Prostate gland (tissue), 2 donors: ENCODE measurements at places on chromosomes 13 and 19.

DNA sequence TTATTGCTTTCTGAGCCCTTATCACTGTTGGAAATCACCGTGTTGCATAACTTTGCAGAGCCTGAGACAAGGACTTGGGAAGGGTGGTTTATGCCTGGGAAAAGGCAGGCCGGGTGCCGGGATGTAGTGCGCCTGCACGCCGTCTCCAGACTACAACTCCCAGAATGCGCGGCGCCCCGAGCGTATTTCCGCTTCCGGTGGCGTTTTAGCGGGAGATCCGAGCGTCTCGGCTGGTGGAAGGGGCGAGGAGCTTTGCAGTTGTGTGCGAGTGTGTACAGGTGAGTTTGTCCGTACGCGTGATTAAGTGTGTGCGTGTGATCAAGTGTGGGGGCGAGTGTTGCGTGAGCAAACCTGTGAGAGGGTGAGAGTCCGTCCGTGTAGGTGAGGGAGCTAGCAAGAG, 75.4 kb downstream of the PEG3 start:
- peak; percentile 29 for DNase-seq

DNA sequence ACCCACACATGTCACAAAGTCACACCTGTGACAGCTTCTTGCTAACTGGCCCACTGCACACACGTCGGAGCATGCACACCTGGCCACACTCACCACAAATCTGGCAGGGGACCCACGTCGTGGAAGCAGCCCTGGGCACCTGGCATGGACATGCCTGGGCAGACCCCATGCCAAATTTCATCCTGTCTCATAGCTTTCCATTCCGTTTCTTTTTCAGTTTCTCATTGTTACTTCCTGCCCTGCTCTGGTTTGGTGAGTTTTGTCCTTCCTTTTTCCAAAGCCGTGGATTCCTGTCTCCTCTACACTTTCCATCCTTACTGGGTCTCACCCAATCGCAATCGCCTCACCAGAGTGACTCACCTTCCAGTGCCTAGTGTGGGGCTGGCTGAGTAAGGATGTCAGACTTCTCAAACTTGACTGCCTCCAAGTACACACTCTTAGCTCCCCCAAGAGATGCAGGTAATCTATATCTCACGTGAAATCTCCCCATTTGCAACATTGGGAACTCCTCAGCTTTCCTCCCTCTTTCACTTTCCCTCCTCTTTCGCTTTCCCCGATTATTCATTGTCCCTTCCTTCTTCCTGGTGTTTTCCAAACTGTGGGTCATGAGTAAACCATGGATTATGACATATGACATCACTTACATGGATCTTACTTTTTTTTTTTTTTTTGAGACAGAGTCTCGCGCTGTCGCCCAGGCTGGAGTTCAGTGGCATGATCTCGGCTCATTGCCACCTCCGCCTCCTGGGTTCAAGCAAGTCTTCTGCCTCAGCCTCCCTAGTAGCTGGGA, 1.6 kb upstream of the BBC3 start:
- DNase-seq: peak; percentile 65

GRCh38 chr19:36837176-36837905, 846 bp downstream of the ZNF790 start:
- no peak for DNase-seq

DNA sequence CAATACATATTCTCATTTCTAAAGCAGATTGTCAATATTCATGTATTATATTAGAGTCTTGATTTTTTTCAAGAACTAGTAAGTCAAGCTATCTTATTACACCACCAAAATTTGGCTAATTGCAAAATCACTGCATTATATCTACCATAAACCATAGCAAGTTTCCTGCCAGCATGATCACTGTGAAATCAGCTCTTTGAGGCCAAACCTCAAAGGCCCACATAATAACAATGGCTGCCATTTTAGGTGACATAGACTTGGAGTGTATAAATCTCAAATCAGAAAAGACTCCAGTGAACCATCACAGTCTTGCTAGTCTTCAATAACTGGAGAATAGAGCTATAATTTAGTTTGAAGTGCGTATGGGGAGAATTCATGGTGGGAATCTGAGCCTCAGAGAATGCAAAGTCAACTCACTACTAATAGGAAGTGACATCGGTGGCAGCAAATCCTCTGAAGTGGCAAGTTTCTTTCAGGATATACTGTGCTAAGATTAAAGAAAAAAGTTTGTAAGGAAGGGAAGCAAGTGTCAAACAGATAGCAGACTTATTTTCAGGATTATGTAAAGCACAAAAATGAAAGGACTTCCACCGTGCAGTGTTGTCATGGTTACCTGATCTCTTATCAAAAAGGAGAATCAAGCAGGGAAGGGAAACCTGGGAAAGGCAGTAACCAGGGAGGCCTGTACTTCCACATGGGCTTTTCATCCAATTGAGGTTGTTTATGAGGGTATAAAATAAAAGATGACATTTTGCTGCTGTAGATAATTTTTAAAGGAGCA, 117.4 kb upstream of the FNDC3A start:
- DNase-seq: no peak

DNA sequence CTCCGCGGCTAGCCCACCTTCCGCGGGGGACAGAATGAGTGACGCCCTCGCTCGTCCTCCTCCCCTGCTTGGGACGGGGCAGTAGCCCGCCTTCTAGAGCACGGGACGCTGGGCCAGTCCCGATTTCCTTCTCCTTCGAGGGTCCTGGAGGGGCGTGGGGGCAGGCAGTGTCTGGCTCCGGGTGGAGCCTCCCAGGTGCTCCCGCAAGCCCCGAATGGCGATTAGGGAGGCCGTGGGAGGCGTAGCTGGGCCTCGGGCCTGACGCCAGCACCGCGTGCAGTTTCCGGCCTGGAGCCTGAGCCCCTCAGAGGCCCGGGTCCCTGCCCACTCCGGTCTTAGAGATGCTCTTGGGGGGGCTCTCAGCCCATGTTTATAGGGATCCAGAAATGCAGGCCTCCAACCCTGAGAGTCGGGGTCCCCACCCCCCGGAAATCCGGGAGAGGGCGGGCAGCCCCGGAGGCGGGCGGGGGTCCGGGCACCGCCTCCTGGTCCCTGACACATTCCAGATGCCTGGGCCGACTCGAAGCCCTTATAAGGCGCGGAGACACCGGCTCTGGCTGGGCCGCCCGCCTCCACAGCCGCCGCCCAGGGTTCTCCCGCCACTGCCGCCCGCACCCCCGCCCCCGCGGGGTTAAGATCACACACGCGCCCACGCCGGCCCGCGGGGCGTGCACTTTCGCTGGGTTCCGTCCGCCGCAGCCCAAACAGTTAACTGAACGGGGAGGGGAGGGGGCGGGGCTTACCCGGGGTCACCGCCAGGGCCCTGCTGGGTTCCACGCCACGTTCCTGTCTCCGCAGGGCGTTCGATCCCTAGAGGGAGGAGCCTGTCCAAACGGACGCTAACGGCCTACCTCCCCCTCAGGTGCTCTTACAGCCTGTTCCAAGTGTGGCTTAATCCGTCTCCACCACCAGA, 1.5 kb downstream of the MYADM start:
- DNase-seq: peak; percentile 82

GRCh38 chr19:54928299-54928698, 19.0 kb downstream of the NLRP7 start:
- no peak for DNase-seq

- DNase-seq: no peak
Observed at GRCh38 chr19:46423188-46423587, 5.5 kb downstream of the PNMA8C start.

DNA sequence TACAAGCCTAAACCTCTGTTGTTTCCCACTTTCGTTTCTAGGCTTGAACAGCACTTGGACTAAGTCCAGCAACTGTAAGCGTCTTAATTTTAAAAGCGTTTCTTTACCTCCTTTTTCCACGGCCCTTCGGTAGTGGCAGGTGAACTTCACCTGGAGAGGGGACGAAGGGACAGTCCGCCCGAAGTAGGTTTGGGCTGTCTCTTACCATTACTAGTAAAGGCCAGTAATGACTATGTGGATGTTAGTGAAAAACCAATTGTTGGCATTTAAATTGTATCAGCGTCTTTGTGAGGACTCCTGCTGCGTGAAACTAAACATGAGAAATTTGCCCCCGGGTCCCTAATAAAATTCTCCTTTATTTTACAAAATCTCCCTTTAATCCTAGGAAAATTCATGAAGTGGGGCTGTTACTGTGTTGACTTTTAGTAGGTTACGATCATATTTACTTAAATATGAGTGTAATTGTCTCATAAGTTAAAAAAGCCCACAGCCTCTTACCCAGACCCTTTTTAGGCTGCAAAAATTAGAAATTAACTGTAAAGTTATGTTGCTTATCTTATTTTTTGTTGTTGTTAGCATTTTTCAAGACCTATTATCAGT, 983 bp downstream of the ITM2B start:
- DNase-seq: peak; percentile 22

- DNase-seq: peak; percentile 53
Observed at GRCh38 chr19:23075031-23075733, 41.6 kb upstream of the ZNF730 start.

DNA sequence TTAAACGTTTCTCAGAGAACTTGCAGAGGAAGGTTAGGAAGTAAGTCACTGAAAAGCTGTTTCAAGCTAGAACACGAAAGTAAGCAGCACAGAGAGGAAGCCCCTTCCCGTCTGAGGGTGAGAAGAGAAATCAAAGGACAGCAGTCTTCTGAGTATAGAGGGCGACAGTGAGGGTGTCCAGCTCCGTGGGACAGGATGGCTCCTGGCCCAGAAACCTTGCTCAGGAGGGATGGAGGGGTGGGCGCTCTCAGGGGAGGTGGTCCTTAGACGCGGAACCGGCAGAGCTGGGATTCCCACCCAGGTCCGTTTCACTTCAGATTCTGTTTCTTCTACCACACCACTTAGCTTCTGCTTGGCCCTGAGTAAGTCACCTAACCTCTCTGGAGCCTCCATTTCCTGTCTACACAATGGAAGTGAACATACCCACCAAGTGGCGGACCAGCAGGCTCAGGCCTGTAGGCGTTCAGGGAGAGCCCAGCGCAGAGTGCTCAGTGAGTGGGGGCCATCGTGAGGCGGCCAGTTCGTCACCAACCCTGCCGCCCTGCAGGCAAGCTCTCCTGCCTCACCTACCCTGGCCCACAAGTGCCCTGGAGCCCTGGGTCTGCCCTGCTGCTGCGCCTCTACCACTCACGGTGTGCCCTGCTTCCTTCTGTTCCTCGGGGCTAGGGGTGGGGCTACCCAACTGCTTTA, 5.5 kb upstream of the RSPH6A start:
- DNase-seq: no peak

DNA sequence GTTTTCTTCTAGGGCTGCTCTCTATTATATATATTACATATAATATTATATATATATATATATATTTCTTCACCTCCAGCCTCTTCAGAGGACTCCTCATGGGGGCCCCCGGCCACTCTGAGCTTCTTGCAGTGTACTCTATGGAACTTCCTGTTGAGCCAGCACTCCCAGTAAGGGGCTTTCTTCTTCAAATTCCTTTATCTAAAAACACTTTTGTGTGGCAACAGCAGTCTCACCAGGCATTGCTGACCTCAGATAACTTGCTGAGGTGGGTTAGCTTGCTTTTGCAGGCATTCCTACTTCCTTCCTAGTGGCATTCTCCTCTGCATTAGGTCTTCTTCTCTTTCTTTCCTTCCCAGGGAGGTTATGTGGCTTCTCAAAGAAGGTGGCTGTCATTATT, 381.5 kb downstream of the MYO16 start:
- DNase-seq: no peak

- DNase-seq: no peak
Observed at GRCh38 chr13:101709952-101710351, 257.5 kb downstream of the ITGBL1 start.

GRCh38 chr19:8566855-8567254, 10.4 kb downstream of the MYO1F start:
- no peak for DNase-seq
